ENCODE measurements at places on chromosomes 6 and 20.

DNA sequence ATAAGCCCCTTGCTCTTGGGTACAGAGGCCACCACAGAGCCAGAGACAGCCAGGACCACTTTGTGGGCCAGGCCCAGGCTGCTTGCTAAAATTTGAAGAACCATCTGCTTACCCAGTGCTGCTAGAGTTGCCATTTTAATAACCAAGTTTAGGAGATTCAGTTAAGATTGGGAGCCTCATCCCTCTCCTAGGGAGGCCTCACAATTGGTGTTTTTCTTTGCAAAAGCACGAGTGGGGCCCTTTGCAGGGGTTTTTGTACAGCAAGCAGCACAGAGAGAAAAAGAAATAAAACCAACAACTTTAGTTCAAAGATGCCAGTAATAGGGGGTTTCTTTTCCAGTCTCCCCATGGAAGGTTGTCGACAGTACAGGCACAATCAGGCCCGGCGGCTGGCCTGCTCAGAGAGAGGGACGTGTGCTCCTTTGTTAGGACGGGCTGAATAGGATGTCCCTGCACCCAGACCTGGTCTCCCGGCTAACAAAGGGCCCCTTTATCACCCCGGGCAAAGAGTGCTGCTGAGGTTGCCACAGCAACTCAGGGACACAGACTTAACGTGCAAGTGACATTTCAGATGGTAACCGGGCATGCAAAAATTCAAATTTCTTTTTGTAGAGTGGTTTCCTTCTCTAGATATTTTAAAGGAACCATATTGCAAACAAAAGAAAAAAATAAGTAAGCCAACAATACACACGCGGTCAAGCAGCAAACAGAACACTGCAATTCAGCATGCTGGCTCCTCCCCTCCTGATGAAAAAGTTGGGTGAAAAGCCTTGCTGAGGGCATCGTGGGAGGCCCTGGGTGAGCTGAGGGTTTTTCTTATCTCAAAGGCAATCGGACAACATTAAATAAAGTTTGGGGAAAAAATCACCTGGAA lies 10.5 kb upstream of the TOX2 start:
- no peak for DNase-seq

DNA sequence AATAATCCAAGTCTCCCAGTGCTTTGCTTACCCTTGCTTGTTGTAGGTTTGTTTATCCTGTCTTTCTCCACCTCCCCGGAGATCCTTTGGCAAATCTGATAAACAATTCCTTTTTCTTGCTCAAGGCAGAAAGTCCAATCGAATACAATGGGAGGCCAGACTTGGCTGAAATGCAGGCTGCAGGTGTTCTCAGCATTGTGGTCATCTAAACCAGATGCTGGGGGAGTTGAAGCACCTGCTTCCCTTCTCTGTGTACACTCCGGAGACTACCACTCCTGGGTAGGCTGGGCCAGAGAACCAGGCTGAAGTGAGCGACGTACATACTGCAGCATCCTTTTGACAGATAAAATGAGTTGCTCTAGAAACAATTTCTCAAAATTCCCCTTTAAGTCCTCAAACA lies 82.6 kb upstream of the PREP start:
- no peak for DNase-seq

DNA sequence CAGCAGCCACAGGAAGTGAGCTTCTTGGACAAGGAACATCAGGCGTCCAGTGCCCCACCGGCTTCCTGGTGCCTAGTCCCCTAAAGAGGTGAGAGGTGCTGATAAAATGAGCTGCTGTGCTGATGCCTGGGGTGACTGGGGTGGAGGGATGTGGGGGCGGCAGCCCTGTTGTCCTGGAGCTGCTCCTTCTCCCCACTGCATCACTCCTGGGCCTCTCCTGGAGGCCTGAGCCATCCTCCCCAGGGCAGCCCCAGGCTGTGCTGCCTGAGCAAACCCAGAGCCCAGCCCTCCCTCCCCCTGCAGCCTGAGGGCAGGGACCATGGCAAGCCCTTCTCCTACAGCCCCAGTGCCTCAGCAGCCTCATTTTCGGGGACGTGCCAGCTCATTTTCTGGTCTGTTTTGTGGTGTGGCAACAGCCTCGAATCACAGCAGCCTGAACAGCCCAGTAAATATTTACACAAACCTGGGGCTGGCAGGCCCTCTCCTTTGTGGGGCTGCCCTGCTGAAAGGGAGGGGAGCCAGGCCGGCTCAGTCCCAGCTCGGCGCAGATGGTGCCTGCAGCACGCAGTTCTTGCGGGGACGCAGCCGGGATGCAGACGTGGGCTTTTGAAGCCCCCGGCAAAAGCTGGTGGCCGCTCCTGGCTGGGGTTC lies 259.9 kb downstream of the DLL1 start:
- no peak for DNase-seq

DNA sequence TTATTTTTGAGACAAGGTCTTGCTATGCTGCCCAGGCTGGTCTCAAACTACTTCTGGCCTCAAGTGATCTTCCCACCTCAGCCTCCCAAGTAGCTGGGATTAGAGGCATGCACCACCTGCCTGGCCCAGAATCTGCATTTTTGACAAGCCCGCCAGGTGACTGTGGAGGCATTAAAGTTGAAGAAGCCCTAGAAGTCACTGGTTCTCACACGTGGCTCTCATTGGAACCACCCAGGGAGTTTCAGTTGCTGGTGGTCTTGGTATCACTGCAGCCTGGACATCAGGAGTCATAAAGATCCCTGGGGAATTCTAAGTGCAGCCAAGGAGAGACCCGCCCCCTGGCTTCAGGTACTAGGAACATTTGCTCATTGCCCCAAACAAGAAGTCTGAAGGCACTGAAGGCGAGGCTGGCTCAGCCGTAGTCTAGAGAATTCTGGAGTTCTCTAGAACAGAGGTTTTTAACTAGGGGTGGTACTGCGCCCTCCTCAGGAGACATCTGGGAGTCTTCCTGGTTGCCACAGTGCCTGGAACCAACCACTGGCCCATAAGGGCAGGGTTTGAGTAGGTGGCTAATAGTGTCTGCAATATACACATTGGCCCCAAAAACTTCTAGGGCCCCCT lies 182.8 kb downstream of the ZMYND8 start:
- no peak for DNase-seq

DNA sequence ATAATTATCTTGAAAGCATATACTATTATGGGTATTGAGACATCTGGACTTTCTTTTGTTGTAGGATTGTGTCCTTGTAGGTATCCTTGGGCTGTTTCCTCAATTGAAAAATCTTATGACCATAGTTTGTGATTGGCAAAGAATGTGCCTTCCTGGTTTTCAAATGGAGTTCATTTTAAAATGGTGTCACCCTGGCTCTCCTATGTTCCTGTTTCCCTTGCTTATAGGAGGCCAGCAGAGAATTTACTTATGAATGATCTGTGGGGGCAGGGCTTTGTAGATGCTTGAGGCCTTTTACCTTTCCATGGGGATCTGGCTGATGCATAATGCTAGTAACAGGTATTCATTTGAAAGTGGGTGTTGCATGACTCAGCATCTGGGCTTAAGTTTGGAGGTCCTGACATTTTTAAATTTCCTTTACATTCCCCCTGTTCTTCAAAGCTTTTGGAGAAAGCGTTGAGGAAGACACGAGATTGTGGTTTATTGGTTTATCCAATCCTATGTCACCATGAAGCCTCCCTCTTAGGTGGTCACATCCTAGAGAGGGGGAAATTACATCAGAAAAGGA lies 135.0 kb upstream of the PROKR2 start:
- no peak for DNase-seq

DNA sequence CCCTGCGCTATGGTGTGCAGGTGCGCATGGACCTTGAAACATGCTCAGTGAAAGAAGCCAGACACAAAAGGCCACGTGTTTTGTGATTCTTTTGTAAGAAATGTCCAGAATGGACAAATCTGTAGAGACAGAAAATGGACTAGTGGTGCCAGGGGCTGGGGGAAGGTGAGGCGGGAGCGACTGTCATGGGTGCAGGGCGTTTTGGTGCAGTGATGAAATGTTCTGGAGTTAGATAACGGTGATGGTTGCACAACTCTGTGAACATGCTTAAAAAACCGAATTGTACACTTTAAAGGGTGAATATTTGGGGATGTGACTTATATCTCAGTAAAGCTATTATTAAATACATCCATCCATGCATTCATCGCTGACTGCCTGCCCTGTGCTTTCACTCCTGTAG lies 31.7 kb upstream of the NTSR1 start:
- DNase-seq, result no peak

DNA sequence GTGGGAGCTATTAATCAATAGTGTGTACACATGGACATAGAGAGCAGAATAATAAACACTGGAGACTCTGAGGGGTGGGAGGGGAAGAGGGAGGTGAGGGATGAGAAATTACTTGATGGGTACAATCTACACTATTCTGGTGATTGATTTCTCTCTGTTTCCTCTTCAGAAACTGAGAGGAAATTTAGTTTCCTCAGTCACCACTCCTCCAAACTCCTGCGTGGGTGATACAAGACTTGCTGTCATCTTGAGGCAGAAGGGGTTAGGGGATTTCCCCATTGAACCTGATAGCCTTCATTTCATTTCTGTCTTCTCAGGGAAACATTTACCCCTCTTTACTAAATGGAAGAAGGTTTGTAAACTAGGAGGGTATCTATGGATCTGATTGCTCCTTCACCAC lies 84.3 kb upstream of the ESR1 start:
- no peak for DNase-seq

GRCh38 chr20:11372876-11373790 lies 544.6 kb upstream of the BTBD3 start:
- no peak for DNase-seq

GRCh38 chr6:41079080-41079479 lies 6.3 kb downstream of the NFYA start:
- no peak for DNase-seq

- DNase-seq, result no peak
Observed at GRCh38 chr20:8527998-8528723, 396.1 kb downstream of the PLCB1 start.

- DNase-seq, result no peak
Observed at GRCh38 chr6:155434829-155435423, 20.7 kb downstream of the NOX3 start.

DNA sequence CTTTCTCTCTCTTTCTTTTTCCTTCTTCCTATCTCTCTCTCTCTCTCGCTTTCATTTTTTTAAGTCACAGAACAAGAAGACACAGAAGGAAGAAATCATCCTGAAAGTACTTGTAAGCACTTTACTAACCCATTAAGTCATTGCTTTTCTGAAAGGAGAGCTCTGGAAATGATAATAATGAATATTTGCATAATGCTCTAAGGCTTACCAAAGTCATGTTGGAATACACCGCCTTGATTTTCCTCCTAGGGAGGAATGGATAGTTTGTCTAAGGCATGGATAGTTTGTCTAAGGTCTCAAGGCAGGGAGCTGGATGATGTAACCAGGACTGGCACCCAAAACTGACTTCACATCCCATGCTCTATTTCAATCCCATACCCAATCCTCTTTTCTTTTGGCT lies 12.9 kb upstream of the CTCFL start:
- DNase-seq, result no peak

GRCh38 chr6:3581469-3581868 lies 124.6 kb upstream of the SLC22A23 start:
- no peak for DNase-seq

DNA sequence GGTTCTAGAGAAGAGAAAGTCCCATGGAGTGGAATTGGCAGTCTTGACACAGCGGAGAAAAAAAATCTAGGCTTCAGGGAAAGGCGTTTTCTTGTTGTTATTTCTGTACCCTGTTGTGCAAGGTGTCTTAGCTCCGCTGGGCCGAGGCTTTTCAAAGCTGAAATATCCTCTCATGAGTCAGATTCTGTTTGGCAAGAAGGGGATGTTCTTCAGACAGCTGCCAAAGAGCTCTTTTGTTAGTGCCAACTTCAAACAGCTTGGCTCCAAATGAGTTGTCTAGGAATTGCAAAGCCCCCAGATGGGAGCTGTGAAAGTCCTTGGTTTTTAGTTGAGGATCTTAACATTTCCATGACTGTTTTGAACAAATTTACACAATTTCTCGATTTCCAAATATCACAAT lies 45.6 kb downstream of the LRRN4 start:
- DNase-seq, result no peak

- DNase-seq, result no peak
Observed at GRCh38 chr6:11412616-11413015, 124.9 kb upstream of the TMEM170B start.

DNA sequence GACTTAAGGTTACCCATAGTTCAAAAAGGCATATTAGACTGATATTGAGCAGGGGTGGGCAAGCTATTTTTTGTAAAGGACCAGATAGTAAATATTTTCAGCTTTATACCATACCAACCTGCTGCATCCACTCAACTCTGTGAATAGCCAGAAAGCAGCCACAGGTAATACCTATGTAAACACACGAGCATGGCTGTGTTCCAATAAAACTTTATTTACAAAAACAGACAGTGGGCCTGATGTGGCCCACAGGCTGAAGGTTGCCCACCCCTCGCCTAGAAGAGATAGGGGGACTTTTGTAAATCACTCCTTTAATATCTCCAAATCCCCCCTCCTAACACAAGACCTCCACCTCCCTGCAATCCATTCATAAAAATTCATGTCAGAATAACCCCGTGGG lies 64.4 kb downstream of the PSMG4 start:
- no peak for DNase-seq

DNA sequence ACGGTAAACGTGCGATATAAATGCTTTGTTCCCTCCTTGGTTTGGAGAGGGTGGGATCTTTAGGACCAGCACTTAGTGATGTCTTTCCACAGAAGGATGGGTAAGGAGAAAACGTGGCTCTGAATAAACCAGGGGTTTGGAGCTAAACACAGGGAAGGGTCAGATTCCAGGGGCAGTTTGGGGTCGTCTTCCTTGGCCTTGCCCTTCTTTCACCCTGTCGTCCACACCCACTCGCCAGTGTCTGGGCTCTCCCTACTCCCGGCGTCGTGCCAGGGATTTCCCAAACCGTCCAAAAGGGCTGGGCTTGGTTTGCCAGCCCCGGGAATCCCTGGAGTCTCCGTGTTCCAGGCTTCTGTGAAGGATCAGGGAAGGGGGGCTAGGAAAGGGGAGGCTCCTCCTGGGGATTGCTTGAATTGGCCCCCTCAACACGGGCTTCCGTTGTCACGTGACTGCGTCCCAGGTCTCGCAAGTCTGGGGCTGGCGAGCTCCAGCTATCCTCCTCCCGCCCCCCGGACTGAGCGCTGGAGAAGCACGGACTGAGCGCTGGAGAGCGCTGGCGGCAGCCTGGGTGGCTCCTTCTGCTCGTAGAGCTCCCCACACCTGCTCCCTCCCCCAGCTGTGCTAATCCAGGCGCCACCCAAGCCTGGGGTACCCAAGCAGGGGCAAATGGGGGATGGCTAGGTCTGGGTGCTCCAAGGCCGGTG lies 9.4 kb upstream of the ARMC12 start:
- DNase-seq, result no peak

DNA sequence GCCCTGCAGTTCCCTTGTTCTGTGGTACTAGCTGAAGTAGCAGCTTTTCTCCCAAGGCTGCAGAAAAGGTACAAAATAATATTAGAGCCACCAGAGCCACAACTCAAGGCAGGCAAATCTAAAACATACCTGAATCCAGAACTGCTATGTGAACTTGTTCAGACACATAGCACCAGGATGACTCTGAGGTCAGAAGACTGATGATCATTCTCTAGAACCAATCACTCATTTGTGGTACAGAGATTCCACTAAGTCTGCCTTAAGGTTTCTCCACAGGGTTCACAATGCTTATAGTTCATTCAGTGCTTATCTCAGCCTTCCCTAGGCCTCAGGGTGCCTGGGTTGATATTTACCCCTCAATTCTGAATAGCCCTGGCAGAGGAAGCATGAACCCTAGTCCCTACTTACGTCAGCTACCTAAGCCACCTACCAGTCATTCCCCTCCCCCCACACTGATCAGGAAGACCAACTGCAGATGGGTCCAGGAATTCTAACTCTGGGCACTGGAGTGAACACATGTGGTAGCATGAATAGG lies 140.9 kb upstream of the MOCS1 start:
- DNase-seq, result no peak

Data from activated gamma-delta T cell (primary cell).